ENCODE measurements at places on chromosomes 5 and 9. TPM values are rescaled to one million over a fixed set of nuclear protein-coding genes. Genes with fewer than 3 reads are reported as not detected.

- DNase-seq = no peak
These were observed 645.4 kb downstream of the PRELID2 start for GRCh38 chr5:145189746-145190145.

- DNase-seq = no peak
These were observed 126.4 kb upstream of the RAI14 start for GRCh38 chr5:34529581-34530331.

- no peak for DNase-seq
These were observed 8.5 kb upstream of the CCDC192 start for GRCh38 chr5:127694518-127695171.

DNA sequence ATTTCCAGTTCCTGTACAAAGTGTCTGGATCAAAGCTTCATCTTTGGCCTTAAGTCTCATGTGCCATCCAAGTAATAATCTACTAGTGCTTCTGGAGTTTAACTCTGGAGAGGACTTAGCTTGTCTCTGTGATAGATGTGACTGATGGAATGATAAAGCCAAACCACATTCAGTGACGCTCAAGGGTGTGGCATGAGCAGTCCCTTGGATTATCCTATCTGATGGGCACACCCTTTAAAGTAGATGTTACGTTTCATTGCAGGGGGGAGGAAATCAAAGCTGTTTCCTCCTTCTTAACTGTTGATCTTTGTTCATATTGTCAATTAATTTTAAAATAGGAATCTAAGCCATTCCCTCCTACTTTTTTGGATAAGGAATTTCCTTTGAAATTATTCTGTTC, 8.5 kb upstream of the EGFLAM start:
- DNase-seq = no peak

DNA sequence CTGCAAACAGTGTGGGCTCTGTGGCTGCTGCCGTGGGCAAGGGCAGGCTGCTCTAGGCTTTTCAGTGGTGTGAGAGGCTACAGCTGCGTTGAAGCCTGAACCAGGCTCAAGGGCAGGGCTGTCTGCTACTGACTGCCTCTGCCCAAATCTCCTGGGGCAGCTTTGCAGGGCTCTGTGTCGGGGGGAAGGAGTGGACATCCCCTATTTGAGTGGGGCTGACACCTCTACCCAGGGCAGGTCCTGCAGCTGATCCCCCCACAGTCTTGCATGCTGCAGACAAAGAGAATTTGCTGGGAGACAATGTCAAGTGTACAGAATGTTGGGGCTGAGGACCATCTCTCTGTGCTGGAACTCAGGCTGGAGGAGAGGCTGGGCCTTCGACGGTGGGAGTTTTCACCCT, 240.2 kb downstream of the PBX3 start:
- no peak for DNase-seq

- peak; percentile 46 for DNase-seq
These were observed 108.7 kb downstream of the HSD17B3 start for GRCh38 chr9:96193236-96193755.

DNA sequence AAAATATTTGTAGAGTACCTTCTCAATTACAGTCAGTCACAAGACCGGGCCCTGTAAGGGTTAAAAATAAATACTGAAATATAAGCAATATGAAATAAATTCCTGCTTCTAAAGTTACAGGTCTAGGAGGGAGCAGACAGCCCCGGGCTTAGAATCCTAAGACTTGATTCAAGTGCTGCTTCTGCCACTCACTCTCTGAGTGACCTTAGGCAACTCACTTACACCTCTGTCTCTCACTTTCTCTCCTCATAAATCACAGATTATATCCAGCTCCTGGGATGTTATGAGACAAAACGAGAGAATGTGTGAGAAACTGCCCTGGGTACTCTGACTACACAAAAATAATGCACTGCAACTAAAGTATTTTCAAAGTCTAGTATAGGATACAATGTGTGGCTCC, 101.9 kb downstream of the PDE4D start:
- DNase-seq = no peak

DNA sequence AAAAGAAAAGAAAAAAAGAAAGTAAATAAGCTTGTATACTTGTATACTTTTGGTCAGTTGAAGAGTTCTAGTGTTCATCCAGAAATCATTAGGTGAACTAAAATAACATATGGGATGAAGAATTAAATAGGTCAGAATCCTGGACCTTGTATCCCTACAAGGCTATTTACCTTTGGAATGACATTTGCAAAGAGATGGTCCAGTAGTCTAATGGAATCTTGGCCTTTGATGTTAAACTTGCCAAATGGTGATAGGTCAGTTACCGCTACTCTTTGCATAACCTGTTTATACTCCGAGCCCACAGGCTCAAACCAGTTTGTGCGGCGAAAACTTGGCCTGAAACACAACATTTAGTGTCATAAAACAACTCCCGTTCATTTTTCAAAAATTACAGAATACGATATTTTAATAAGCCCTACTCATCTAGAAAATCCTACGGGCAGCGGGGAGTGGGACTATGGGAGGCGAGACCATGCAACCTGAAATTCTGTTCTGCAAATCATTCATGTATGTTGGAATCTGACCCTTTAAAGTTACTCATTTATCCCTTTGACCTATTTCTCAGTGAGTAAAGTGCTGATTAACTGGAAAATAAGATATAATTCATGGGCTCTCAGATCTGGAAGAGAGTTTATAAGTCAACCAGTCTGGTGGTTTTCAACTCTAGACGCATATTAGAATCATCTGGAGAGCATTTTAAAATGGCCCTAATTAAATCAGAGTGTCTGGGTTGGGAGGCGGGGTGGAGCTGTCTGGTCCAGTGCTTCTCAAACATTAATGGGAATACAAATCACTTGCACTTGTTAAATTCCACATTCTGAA, 38.6 kb downstream of the DMGDH start:
- DNase-seq = no peak

GRCh38 chr5:155529362-155529761, 515.8 kb downstream of the KIF4B start:
- DNase-seq = no peak

GRCh38 chr5:158135682-158136179, 276.8 kb upstream of the CLINT1 start:
- no peak for DNase-seq

- DNase-seq = peak; percentile 88
These were observed 7.9 kb upstream of the PSD2 start for GRCh38 chr5:139787568-139788293.

DNA sequence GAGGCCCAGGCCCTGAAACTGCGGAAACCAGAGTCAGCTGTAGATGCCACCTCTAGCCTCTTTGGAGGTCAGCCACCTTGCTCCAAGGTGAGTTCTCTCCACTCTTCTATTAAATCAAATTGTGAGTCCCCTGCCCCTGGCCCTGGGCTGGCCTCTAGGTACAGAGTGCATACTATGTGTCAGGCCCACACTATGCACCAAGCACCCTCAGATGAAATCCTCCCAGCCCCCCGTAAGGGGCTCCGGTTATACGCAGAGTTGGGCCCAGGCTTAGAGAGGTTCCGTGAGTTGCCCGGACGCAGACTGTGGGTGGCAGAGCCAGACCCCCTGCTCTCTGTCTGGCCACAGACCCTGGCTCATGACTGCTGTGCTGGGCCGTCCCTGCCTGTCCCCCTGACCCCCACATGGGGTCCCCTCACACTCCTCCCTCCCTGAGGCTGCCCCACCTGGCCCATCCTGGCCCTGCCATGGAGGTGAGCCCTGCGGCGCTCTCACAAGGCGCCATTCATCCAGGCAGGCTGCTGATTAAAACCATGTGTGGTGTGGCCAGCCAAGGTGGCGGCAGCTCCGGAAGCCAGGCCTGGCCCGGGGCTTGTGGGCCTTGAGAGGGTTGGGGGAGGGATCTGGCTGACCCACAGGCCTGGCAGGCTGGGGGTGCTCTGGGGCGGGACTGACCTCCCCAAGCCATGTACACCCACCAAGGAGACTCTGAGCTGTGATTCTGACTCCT, 65.5 kb upstream of the SYNPO start:
- no peak for DNase-seq

- DNase-seq = no peak
These were observed 6.5 kb downstream of the ARL14EPL start for GRCh38 chr5:116038817-116039216.

- DNase-seq = no peak
These were observed 198.2 kb upstream of the GHR start for GRCh38 chr5:42225009-42225408.

DNA sequence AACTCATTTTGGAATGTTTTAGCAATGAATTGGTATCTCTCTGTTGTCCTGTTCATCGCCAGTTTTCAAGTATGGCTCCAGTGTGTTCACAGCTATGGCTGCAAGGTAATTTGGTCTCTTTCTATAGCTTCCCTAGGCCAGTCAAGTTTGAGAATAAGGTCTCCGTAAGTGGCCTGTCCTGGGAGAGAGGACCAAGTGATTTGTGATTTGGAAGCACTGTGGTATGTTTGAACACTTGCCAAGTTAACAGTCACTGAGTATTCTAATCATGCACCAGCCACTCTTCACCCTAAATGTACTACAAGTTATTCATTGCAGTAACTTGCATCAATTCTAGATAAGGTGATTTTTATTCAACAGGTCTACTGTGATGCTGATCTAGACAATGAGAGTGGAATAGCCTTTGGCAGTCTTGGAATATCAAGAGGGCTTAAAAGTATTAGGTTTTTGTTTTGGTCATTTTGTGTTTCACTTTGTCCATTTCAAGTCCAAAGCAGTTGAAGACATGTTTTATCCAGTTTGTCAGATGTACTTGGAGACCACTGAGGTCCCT, 41.1 kb downstream of the G3BP1 start:
- peak; percentile 48 for DNase-seq

- no peak for DNase-seq
These were observed 496.0 kb upstream of the CLINT1 start for GRCh38 chr5:158354958-158355357.

GRCh38 chr9:89814340-89815040, 209.7 kb downstream of the GADD45G start:
- no peak for DNase-seq

- no peak for DNase-seq
These were observed 558.5 kb downstream of the DMRTA1 start for GRCh38 chr9:23005156-23005555.

DNA sequence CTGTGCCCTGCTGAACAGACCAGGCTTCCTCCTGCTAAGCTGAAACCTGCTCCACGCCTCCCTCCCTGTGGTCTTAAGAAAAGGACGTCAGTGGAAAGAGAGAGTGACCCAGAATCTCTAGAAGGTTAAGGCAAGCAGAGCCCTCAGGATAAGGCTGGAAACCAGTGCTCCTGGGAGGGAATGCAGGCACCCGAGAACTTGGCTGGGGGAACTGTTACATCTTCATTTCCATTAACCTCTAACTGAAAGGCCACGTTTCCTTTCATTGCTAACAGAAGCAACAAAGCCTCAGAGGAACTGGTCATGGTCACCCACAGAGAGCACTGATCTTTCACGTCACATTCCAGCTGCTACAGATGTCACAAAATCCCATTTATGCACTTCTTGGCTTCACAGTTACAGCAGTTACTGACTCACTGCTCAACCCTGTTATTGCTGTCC, 26.1 kb upstream of the AKNA start:
- DNase-seq = peak; percentile 36

GRCh38 chr5:107263387-107264018, 407.2 kb downstream of the EFNA5 start:
- no peak for DNase-seq

DNA sequence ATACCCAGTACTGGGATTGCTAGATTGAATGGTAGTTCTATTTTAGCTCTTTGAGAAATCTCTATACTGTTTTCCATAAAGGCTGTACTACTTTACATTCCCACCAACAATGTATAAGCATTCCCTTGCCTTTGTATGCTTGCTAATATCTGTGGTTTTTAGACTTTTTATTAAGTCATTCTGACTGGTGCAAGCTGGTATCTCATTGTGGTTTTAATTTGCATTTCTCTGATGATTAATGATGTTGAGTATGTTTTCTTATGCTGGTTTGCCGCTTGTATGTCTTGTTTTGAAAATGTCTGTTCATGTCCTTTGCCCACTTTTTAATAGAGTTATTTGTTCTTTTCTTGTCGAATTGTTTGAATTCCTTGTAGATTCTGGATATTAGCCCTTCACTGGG, 512.7 kb upstream of the PAPPA start:
- DNase-seq = peak; percentile 45

GRCh38 chr5:112329419-112330090, 89.5 kb downstream of the EPB41L4A start:
- DNase-seq = no peak

- peak; percentile 28 for DNase-seq
These were observed 61.3 kb downstream of the NR2F1-AS1 start for GRCh38 chr5:93519740-93520139.

DNA sequence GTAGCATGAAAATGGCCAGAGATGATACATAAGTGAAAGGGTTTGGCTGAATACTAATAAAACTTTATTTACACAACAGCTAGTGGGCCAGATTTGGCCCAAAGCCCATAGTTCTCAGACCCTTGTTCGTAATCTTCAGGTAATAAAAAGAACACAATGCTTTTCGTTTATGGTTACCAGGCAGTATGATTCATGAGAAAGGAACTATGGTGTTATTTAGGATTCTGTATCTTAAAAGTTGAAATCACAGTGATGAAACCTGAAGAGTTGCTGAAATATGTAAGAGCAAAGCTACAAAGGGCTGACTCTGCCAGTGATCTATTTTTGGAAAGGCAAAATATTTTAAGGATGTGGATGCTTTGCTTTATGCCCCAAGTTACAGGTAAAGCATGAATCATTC, 192.7 kb downstream of the SMC2 start:
- DNase-seq = no peak

- no peak for DNase-seq
These were observed 60.5 kb upstream of the ENTREP1 start for GRCh38 chr9:69264526-69264925.

Gene NPR3
- total RNA-seq = 1.1 TPM

Gene SLC34A1
- not detected for total RNA-seq

Gene PRRC2B
- total RNA-seq = 84.8 TPM

Gene CCNJL
- 2.4 TPM for total RNA-seq

Gene GOLGA1
- total RNA-seq = 15.3 TPM

Gene MED27
- 19.9 TPM for total RNA-seq

Gene IFNB1
- not detected for total RNA-seq

Gene CLTA
- total RNA-seq = 186 TPM

Gene TXNDC8
- not detected for total RNA-seq

Gene MEIKIN
- total RNA-seq = not detected

Gene TCF7
- 0.27 TPM for total RNA-seq

Gene CD180
- not detected for total RNA-seq

Gene LVRN
- total RNA-seq = 4.0 TPM

Gene OR1J2
- not detected for total RNA-seq

Gene NUTM2G
- not detected for total RNA-seq

Gene FAM151B
- total RNA-seq = 12.0 TPM

Gene WDR31
- 0.83 TPM for total RNA-seq

Gene PLAC8L1
- 0.88 TPM for total RNA-seq

Gene TCERG1
- total RNA-seq = 51.9 TPM

Measured in myocyte (in vitro differentiated cells).